ENCODE measurements at places on chromosomes 12 and 14. TPM values are rescaled to one million over a fixed set of nuclear protein-coding genes. Genes with fewer than 3 reads are reported as not detected.
A peak's percentile ranks its signal among the peaks of the same experiment; 100 is the strongest.

- no peak overlapping the region for H3K27ac ChIP-seq
- H3K4me1 ChIP-seq = peaks cover 15% of the 10 kb centered on the region
- no peaks in the 10 kb centered on the region for H3K27me3 ChIP-seq
- H3K36me3 ChIP-seq = no peaks in the 10 kb centered on the region
- DNase-seq = no peak
Observed at GRCh38 chr14:25090716-25091454, 40.9 kb upstream of the STXBP6 start.

- no peak overlapping the region for H3K27ac ChIP-seq
- H3K4me3 ChIP-seq = no peak overlapping the region
- no peaks in the 10 kb centered on the region for H3K27me3 ChIP-seq
- peaks cover 27% of the 10 kb centered on the region for H3K4me1 ChIP-seq
Observed at GRCh38 chr12:71688961-71689570, 3.2 kb downstream of the TMEM19 start.

GRCh38 chr12:6872073-6873048 is 742 bp downstream of the SPSB2 start:
- DNase-seq = peak; percentile 43
- no peaks in the 10 kb centered on the region for H3K27me3 ChIP-seq
- H3K4me3 ChIP-seq = peak overlapping the region; percentile 97
- H3K27ac ChIP-seq = peak overlapping the region; percentile 94
- peaks cover 11% of the 10 kb centered on the region for H3K36me3 ChIP-seq

DNA sequence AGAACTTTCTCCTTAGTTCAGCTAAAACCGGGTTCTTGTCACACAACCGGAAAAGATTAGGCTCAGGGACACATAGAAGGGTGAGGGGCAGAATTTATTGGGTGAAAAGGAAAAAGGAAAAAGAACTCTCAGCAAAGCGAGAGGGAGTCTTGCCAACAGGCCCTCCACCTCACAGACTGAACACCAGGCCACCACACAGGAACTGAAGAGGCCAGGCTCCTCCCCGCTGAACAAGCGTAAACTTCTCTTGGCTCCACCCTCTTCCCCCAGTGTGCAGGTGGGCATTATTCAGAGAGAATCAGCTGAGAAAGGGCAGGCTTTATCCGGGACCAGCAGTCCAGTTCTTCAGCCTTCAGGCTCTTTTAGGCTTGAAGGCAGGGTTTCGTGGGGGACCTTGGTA is 125.6 kb upstream of the FGD4 start:
- no peak overlapping the region for H3K27ac ChIP-seq
- H3K27me3 ChIP-seq = no peaks in the 10 kb centered on the region
- no peak for DNase-seq
- H3K36me3 ChIP-seq = no peaks in the 10 kb centered on the region
- peaks cover 3% of the 10 kb centered on the region for H3K4me1 ChIP-seq
- no peak overlapping the region for H3K4me3 ChIP-seq

The GPR162 gene
- total RNA-seq = 1.1 TPM

GRCh38 chr12:7869137-7869536 is 3.6 kb downstream of the SLC2A14 start:
- no peak overlapping the region for H3K27ac ChIP-seq
- no peaks in the 10 kb centered on the region for H3K36me3 ChIP-seq
- no peak overlapping the region for H3K4me3 ChIP-seq
- H3K4me1 ChIP-seq = no peaks in the 10 kb centered on the region

- no peaks in the 10 kb centered on the region for H3K27me3 ChIP-seq
- no peak for DNase-seq
- H3K36me3 ChIP-seq = no peaks in the 10 kb centered on the region
- H3K4me3 ChIP-seq = no peak overlapping the region
Observed at GRCh38 chr12:57454213-57454565, 918 bp upstream of the INHBE start.

- no peaks in the 10 kb centered on the region for H3K4me1 ChIP-seq
- no peaks in the 10 kb centered on the region for H3K36me3 ChIP-seq
- H3K4me3 ChIP-seq = no peak overlapping the region
Observed at GRCh38 chr14:24662753-24663152, 28.8 kb upstream of the GZMB start.

DNA sequence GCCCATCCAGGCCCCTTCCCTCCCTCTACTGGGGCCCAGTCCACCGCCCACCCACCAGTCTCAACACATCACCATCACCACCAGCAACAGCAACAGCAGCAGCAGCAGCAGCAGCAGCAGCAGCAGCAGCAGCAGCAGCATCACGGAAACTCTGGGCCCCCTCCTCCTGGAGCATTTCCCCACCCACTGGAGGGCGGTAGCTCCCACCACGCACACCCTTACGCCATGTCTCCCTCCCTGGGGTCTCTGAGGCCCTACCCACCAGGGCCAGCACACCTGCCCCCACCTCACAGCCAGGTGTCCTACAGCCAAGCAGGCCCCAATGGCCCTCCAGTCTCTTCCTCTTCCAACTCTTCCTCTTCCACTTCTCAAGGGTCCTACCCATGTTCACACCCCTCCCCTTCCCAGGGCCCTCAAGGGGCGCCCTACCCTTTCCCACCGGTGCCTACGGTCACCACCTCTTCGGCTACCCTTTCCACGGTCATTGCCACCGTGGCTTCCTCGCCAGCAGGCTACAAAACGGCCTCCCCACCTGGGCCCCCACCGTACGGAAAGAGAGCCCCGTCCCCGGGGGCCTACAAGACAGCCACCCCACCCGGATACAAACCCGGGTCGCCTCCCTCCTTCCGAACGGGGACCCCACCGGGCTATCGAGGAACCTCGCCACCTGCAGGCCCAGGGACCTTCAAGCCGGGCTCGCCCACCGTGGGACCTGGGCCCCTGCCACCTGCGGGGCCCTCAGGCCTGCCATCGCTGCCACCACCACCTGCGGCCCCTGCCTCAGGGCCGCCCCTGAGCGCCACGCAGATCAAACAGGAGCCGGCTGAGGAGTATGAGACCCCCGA is 6.8 kb upstream of the RNU7-1 start:
- H3K27ac ChIP-seq = peak overlapping the region; percentile 76
- H3K4me3 ChIP-seq = peak overlapping the region; percentile 79
- peaks cover 23% of the 10 kb centered on the region for H3K36me3 ChIP-seq

DNA sequence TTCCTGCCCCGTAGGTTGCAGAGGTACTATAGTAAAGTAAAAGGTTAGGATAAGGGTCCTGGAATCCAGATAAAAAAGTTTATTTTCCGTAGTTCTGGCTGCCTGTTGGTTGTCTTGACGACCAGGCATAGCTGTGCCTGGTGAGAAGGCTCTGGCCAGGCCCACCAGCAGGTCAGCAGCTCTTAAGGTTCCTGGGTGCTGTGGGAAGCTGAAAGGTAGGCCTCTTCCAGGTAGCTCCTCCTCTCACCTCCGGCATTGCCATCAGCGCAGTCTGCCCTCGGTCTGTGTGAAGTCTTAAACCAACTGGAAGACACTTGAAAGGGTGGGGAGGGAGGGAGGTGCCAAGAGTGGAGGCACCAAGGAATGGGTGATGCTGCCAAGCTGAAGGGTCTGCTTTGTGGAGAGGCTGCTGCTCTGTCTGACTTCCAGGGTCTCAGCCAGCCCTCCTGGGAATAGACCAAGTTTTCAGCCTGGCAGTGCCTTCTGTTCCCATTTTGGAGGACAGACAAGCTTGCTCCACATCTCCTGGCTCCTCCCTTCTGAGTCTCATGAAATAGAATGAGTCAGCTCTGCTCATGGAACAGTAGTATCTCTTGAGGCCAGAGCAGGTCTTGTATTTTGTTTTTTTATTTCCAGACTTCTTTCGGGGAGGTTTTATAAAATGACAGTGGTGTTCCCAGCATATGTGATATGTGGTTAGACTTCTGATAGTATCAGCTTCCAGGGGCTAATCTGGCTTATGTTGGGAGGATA is 5.2 kb upstream of the ACADS start:
- peaks cover 9% of the 10 kb centered on the region for H3K4me1 ChIP-seq
- no peak overlapping the region for H3K4me3 ChIP-seq
- no peak for DNase-seq
- no peak overlapping the region for H3K27ac ChIP-seq

All from thoracic aorta (tissue), 2 donors.